Liver (tissue), 10 donors: ENCODE measurements at places on chromosomes 1 and 21. TPM values are rescaled to one million over a fixed set of nuclear protein-coding genes. Genes with fewer than 3 reads are reported as not detected.

GRCh38 chr1:30286241-30286987, 437.0 kb downstream of the MATN1 start:
- peak; percentile 29 for DNase-seq

DNA sequence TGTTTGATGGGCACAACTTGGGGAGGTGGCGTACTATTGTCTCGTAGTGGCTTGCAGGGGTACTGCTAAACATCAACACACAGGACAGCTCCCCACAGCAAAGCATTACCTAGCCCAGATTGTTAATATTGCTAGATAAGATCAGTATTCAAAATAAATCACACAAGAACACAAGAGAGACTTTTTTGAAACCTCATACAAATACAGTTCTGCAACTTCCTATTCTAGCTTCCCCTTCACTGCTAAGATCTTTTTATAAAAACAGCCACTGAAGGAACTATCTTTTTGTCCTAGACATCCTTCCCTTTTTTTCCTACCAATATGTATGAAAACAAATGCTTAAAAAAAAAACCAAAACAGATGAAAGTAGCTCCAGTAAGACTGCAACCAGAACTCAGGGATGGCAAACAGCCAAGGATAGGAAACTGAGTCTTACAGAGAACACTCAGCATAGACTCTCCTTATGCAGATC, 137.8 kb upstream of the KRTAP19-8 start:
- no peak for DNase-seq

- DNase-seq, result no peak
Observed at GRCh38 chr1:235527196-235527814, 23.1 kb upstream of the B3GALNT2 start.

DNA sequence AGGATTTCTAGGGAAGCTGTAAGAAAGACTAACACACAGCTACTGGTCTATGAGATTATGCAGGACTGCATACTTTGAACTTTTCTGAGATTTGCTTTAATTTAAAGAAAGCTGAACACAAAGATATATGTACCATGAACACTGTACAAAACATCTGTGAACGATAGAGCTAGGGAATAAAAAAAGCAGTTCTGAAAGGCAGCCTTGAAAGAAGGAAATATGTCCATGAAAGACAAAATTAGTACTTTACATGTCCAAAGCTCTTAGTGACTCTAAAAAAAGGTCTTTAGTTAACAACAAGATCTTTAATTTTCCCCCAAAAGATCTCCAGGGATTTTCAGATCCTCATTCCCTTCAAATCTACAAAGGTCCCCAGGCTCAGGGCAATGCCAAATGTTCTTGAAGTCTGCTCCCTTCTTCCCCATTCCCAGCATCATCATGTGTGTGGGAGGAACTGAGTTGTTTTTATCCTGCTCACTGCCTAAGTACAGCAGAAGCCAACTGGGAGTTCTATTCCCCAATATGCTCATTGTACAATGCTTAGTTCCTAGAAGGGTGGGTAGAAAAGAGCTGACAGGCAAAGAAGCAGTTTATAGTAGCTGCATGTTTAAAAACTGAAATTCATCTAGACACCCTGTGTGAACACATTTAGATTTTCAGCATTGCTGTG, 60.1 kb upstream of the PTCH2 start:
- DNase-seq, result no peak

DNA sequence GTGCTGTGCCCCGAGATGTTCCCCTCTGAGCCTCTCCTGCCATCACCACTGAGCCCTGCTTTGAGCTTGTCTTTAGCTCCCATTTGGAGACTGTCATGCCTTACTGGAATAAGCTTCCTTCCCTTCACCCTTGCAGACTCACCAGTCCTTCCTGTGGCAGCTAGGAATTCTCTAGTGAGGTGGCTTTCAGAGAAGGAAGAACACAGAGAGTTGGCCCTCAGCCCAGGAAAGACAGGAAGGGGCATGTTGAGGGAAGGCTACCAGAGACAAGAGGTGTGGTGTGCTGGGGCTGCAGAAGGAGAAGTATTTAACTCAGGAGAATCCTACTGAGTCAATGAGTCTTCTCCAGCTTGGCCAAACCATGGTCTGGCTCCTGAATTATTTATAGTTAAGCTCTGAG, 76.3 kb downstream of the UCK2 start:
- no peak for DNase-seq

DNA sequence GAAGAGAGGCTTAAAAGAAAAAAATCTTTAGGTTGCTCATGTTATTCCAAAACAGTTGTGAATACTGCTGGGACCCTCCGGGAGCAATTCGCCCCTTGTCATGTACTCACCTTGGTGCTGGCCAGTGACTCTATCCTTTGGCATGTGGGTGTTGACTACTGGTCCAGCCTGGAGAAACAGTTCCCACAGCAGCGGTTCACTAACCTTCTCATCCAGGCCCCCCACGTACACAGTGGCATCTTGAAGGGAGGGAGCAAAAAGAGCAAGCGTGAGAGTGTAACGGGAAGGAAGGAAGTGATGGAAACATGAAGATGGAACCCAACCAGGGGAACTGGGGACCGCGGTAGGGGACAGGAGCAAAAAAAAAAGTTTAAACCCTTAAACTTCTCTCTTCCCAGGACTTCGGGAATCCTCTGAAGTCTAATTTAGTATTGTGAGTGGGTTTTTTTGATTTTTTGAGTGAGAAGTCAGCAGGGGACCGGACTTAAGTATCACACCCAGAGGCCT, 494 bp downstream of the SF3B4 start:
- DNase-seq, result no peak

GRCh38 chr1:158026651-158027050, 33.2 kb downstream of the KIRREL1 start:
- no peak for DNase-seq

GRCh38 chr1:218342091-218342490, 3.0 kb upstream of the TGFB2 start:
- no peak for DNase-seq

DNA sequence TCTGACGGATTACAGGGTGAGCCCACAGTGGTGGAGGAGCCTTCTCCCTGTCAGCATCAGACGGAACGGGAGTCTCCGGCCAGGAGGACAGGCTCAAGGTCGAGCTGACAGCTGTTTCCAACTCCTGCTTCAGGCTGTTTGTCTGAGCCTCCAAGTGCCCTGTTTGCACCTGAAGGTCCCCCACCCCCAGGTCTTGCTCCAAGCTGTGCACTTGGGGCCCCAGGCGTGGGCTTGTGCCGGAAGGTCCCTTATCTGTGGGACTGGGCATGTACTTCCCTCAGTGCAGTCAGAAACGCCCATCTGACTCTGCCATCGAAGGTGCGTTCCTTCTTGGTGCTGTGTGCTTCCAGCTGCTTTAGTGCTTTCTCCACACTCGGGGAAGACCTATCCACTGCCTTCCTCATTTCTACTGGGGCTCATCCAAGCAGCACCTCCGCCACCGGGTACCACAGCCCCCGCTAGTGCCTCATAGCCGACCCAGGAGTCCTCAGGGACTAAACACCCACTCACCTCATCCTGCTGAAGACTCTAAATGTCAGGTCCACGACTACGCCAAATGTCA, 29.5 kb upstream of the CR2 start:
- DNase-seq, result no peak

GRCh38 chr1:41416552-41417334, 55.5 kb downstream of the FOXO6 start:
- peak; percentile 57 for DNase-seq

Gene SLC1A7
- total RNA-seq, result 0.28 TPM

Gene SLAMF7
- 1.0 TPM for total RNA-seq

Gene KCND3
- total RNA-seq, result 27.1 TPM

Gene CHIT1
- total RNA-seq, result under 0.01 TPM

Gene LAMC2
- 0.05 TPM for total RNA-seq

Gene GNG5
- total RNA-seq, result 28.8 TPM

Gene ZBTB21
- 14.1 TPM for total RNA-seq

Gene DNAJC6
- 35.0 TPM for total RNA-seq

Gene AMY1A
- not detected for total RNA-seq
